NCI-H510A treated with DMSO at 0.1 percent for 48 hours (cell line): ENCODE measurements at places on chromosomes 3 and 15.

DNA sequence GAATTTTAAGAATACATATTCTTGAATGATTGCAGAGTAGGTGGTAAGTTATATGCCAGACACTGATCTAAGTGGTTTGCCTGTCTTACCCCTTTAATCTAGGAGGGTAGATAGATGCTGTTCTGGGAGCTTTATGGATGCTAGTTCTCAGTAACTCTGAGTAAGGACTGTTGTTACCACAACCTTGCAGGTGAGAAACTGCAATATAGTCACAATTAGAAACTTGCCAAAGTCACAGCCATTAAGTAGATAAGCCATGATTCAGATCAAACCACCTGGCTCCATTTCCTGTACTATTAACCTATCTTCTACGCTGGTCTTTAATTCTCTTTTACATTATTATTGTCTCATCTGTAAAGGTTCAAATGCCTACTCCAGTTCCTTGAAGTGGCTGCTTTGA is 46.8 kb downstream of the UBE2E2 start:
- no peak for DNase-seq

GRCh38 chr3:10465161-10465560 is 40.2 kb downstream of the ATP2B2 start:
- DNase-seq: no peak

DNA sequence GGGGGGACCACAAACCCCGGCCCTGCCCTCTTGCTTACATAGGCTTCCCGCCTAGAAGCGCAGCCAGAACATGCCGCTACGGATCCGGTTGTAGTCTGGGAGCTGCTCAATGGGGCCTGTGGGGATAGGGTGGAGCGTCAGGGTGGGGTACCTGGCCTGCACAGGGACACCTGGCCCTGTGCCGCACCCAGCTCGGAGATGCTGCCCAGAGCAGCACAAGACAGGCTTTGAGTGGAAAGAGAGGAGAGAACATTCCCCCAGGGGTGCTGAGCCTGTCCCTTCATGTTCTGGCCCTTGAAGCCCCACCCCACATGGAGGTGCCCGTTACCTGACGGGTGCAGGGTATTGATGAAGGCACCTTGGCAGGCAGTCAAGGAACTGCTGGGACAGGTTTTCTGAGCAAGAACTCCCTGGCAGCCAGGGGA is 4.0 kb upstream of the COL7A1 start:
- DNase-seq: no peak

DNA sequence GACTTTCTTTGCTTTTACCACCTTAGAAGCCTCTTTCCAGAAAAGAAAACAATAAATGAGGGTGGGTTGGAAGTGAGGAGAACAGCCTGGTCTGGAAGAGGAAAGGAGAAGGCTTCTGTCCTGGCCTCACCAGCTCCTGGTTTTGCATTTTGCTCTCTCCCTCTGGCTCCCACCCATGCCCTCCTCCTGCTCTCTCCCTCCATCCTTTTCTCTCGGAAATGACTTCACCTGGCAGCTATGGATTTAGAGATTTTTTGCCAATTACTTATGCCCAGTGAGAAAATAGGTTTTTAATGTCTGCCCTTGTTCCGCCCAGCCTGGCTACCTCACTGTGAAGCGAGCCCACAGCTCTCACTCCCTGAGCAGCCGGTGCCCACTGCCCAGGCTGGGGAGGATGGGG is 77.9 kb upstream of the NTRK3 start:
- no peak for DNase-seq

GRCh38 chr3:122609798-122610559 is 32.5 kb downstream of the PARP15 start:
- DNase-seq: no peak
